ENCODE measurements at places on chromosomes 1 and 21.

DNA sequence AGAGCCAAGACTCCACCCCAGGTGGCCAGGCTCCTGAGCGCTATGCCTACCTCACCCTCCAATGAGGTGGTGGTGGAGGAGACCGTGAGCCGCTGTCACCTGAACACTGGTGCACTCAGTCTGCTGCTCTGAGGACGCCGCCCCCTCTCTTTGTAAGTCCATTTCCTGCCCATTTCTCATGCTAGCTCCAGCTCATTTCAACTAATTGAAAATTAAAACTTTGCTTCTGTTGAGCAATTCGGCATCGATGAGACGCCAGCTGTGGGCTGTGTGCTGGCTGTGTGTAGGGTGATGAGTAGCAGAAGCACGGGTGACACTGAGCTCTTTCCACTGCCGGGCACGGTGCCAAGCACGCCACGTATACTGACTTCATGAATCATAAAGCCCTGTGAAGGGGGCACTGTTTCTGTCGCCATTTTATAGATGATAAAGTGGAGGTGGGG, 11.2 kb downstream of the TNFRSF1B start:
- peak; percentile 97 for DNase-seq

GRCh38 chr1:37128091-37128490, 93.8 kb upstream of the GRIK3 start:
- no peak for DNase-seq

DNA sequence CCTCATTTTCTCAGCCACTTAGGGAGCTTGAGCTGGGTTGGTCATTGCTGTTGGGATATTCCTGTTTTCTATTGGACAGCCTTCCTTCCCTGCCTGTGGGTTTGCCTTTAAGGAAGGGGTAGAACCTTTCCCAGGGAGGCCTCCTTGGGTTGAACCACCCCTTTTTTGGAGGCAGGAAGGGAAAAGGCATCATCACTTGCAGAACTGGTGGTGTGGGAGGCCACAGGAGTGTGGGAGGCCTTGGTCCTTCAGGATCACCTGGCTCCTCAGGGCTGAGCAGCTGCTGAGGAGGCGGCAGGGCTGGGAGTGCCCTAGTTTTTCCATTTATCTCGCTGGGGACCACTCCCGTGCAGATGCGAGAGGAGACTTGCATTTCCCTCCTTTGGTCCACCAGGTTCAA, 667 bp upstream of the CYB561D1 start:
- DNase-seq: no peak

GRCh38 chr1:17365293-17365692, 6.7 kb upstream of the PADI6 start:
- DNase-seq: peak; percentile 4

- DNase-seq: peak; percentile 72
Measured at GRCh38 chr1:116390195-116390594, 17.2 kb downstream of the ATP1A1 start.

GRCh38 chr1:100462326-100463025, 75.5 kb upstream of the GPR88 start:
- DNase-seq: no peak

DNA sequence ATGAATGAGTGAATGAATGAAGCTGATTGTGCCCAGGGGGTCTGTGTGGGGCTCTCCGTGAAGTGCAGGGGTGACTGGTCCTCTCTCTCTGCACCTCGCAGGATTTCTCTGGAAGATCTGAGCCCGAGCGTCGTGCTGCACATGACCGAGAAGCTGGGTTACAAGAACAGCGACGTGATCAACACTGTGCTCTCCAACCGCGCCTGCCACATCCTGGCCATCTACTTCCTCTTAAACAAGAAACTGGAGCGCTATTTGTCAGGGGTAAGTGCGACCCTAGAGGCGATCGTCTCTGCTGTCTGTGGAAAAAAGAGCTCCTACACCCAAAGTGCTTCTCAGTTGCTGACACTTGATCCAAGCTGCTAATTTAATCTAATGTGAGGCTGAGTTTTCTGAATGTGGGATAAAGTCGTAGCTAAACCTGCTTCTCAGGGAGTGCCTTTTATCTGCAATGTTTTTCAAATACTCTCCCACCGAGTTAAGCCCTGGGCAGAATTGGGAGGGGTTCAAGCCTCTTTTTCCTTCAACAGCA, 101.7 kb downstream of the HUNK start:
- DNase-seq: peak; percentile 20

DNA sequence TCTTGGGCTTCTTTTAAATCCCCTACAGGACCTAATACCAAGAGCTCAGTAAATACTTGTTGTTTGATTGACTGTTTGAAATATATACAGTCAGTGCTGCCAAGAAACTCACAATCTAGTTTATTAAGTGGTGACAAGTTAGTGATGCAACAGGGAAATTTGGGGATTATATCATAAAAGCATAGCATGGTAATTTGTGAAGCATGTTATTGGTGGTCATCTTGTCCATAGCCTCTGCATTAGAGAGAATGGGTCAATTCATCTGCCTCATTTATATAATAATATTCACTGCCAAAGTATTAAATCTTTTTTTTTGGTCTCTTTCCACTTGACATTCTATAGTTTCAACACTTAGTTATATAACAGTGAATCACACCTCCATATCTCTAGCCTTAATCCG, 138.2 kb upstream of the SPAG17 start:
- no peak for DNase-seq

DNA sequence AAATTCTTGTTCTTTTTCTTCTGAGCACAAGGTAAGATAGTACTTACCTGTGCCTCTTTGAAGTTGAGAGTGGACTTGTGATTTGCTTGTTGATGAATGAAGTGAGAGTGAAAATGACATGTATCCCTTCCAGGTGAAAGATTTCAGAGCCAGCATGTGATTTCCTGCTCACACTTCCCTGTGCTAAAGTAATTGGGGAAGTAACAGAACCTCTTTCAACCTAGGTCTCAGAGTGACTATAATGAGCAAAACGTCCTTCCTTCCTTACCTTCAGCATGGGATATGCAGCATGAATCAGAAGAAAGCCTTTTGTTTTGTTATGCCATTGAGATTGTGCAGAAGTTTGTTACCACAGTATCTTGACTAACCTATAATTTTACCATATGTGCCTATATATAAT, 24.6 kb downstream of the RAVER2 start:
- DNase-seq: no peak

GRCh38 chr1:82391712-82392111, 591.0 kb downstream of the ADGRL2 start:
- no peak for DNase-seq

DNA sequence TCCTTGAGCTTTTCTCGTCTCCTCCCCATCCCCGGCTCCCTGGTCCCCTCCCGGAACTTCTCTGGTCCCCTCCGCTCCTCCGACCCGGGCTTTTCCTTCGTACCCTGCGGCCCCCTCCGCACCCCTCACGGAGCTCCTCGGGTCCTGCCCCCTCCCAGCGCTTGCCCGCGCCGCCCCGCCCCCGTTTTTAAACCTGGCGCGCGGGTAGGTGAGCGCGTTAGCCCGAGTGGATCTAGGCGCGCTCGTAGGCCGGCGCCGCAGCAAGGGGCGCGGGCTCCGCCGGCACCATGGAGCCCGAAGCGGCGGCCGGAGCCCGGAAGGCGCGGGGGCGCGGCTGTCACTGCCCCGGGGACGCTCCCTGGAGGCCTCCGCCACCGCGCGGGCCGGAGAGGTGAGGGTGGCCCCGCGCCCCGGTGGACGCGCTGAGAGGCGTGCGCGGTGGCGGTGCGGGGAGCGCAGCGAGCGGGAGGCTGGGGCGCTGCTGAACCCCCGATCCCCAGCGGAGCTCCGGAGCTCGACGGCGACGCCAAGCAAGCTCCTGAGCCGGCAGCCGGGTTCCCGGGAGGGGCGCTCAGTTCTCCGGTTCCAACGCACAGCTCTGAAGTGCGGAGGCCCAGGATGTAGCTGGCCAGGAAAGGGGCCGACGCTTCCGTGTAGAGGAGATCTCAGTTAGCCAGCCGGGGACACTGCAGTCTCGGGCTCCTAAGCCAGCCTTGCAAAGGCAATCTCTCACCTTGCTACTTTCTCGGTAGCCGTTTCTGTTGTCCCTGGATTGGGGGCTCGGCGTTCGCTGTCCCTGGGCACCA, at the start of gene RIPPLY3:
RIPPLY3 (plus strand) TSS at position 217 of the 806 bp plus-strand sequence; CDS start at position 288, 71 bp downstream.
- no peak for DNase-seq

GRCh38 chr1:183942933-183943693, 94.4 kb downstream of the COLGALT2 start:
- DNase-seq: no peak

GRCh38 chr1:8814865-8815264, 2.6 kb downstream of the RERE start:
- no peak for DNase-seq

DNA sequence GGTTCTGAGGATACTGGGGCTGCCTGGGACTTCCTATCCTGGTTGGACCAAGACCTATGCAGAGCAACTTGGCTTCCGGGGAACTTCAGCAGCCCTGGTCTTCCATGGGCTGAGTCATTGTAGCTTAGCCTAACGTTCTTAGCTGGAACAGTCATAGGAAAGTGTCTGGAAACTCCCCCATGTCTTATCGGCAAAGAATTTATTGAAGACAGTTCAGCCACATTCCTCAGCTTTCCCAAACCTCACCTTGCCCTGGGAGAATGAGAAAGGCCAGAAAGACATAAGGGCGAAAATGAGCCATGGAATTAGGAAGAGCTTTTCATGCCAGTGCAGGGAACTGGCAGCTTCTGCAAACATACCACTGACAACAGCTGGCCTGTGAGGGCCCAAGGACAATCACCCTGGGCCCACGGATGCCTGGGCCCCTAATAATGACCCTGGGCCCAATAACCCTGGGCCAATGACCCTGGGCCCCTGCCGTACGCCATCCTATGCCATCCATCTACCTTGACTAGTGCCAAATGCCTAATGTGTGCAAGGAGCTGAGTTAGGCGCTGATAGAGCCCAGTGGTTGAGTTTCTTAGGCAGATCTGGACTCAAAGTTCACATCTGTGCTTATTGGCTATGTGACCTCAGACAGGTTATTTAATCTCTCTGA, 114.4 kb upstream of the GADD45A start:
- no peak for DNase-seq

- DNase-seq: no peak
Measured at GRCh38 chr1:204564835-204565234, 48.6 kb downstream of the MDM4 start.

DNA sequence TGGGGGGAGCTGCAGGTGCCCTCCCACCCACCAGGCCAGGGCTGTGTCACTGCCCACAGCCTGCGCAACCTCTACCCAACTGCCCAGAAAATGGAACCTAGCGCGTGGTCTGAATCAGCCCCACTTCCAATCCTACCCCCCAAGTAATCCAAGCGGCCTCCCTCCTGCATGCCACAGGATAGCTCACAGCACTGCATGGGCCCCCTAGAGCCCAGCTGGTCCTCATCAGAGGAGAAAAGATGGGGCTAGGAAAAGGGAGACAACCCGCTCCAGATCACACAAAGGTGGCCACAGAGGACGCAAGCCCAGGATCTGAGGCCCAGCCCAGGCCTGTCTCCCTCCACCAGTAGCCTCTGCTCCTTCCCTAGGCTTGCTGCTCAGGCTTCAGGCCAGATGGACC, 6.2 kb downstream of the ADGRB2 start:
- no peak for DNase-seq

- no peak for DNase-seq
Measured at GRCh38 chr1:244680667-244681066, 27.7 kb downstream of the DESI2 start.

DNA sequence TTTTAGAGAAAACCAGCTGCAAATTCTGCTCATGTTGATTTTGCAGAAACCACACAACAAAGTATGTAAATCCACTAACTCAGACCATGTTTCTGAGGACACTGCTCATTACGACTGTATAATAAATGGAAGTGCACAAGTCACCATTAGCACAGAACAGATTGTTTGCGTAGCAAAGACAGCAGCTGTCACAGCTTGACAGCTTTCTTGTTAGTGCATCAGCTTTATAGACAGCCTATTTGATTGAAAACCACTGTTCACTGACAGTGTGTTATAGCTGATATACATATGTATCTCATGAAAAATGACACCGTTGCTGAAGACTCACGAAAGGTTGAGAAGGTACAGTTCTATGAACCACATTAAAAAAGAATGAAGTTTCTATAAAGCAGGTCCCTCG, 560.2 kb upstream of the ZRANB2 start:
- DNase-seq: no peak

All from CD4-positive, alpha-beta T cell treated with Interleukin-4 for 4 hours (primary cell).